ENCODE measurements at places on chromosomes 1 and 21.

GRCh38 chr1:222195857-222196256 lies 352.0 kb downstream of the HHIPL2 start:
- no peak for DNase-seq

DNA sequence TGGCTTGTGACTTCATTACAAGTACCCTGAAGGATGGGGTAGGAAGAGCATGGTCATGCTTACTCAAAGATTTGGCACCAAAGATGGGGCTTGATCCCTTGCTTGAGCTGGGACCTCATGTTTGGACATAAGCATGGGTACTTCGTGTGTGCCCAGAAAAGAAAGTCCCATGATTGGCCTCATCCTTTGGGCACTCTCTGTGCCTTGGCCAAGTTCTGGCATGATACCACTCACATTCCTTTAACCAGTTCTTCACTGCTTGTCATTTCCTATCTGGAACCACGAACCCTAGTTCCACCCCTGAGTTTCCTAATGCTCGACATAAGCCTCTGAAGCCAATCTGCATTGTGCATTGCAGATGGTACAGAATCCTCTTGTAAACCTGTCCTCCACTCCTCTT lies 107.0 kb downstream of the NAV1 start:
- no peak for DNase-seq

DNA sequence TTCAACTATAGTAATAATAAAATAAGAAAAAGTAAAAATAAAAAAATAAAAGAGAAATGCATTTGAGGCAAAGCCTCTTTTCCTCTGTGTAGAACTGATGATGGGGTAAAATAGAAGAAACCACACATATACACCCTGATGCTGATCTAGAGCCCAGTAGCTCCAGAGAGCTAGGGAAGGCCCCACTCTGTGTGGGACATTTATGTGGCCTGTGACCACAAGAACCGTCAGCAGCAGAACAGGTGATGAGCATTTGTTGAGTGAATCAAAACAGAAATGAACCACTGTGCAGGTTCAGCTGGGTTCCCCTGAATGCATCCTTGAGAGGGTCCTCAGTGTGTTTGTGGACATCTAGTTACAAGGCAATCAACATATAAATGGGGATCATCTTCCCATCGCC lies 221.8 kb upstream of the HOOK1 start:
- no peak for DNase-seq

DNA sequence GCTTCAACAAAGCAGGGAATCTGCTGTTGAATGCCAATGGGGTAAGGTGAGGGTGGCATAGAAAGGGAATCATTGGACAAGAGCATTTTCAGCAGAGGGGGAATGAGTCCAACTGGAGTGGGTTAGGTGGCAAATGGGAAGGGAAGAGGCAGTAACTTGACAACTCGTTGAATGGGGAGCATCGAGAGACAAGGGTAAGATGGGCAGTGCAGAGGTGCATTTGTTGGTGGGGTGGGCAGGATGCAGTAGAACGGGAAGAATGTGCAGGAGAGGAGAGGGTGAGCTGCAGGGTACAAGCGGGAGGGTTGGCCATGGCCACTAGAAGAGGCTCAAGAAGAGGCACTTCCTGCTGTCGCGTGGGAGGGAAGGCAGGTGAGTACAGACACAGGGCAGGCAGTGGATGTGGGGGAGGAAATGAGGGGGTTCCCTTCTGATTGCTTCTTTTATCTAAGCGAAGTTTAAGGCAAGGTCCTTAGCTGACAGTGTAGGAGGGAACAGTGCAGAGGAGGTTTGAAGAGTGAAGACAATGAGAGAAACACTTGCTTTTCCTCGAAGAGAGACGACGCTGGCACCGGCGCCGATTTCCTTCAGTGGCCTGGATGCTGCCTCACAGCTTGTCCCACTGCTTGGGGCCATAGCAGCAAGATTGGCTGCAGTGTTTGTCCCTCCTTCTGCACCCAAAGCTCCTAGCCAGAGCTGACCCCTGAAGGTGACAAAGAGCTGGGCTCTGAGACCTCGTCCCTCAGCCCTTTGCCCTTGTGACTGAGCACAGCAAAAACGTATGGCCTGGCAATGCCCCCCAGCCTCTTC lies 3.2 kb upstream of the IKBKE start:
- DNase-seq: no peak

- no peak for DNase-seq
Observed at GRCh38 chr1:82086739-82087138, 286.0 kb downstream of the ADGRL2 start.

GRCh38 chr1:213417225-213417820 lies 366.3 kb downstream of the RPS6KC1 start:
- DNase-seq: no peak

DNA sequence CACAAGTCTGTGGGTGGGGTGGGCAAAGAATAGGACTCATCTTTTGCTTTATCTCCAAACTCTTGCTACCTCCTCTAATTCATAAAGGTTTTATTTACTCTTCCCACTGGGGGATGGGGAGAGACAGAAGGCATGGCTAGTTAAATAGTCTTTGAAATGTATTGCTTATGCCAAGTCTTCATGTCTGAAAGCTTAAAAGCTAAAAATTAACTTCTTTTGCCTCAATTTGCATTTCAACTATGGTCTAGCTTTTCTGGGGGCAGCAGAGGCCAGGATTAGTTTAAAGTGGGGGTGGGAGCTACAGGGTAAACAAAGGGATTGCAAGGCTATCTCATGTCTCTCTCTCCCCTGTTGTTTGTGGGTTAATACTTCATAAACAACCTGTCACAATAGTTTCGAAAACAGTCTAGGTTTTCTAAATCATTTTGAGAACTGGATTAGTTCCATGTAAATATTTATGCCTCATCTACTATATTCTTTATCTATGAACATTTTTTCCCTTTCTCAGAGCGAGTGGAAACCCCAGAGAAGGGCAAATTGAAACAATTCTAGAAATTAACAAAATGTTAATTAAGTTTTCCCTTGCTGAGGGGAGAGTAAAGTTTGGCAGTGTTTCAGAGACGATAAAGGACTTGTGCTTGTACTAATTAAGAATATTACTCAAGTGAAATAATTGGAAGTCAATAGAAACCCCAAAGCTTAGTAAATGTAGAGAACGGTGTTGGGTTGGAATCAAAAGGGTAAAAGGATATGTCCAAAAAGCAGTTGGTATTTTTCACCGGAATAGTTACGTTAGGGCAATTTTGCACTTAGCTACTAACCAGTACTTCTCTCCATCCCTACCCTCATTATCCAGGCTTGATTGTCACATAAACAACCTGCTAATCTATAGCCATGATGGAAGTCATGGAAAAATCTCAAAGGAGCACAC lies 182.2 kb downstream of the GIPC2 start:
- no peak for DNase-seq

- DNase-seq: no peak
Observed at GRCh38 chr1:41232305-41232704, 9.8 kb downstream of the SCMH1 start.

GRCh38 chr21:41170442-41170841 lies 2.5 kb downstream of the BACE2 start:
- DNase-seq: no peak

DNA sequence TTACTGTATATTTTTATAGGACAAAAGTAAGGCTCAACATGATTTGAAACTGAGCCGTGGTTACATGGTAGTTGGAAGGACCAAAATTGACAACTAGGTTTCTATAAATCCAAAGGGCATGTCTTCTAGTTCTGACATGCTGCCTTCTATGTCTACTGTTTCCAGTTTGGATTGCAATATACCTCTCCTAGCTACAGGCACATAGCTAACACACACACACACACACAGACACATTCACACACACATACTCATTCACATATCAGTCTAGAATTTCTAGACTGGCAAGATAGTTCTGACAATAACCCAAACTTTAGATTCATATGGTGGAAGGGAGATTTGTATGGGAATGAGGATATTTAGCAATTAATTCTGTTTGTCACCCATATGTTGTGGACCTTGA lies 544.8 kb upstream of the CAMK1G start:
- DNase-seq: no peak

DNA sequence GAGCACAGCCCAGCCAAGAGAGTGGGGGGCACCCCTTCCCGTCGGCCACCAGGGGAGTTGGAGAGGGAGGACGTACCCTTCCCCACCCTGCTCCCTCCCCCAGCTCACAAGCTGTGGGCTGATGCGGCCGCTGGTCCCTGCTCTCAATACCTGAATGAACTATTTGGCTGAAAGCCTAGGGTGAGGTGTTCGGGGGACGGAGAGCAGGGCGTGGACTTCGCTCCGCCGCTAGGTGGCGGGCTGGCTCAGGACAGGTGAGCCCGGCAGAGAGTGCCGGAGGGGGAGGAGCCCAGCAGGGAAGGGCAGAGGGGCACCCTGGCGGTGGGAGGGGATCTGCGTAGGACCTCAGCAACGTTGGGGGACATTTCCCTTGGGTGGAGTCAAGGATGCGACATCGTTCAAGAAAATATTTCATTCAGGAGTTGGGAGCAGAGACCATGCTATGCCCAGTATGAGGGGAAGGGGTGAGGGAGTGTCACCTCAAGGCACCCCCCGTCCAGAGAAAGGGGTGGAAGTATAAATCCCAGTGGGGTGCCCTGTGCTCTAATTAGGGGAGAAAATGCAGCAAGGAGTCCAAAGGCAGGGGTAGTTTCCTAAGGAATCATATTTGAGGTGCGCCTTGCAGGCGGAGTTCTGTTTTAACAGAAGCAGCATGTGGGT lies 12.0 kb upstream of the RHBG start:
- DNase-seq: peak; percentile 53

- no peak for DNase-seq
Observed at GRCh38 chr1:223257856-223258550, 106.0 kb downstream of the SUSD4 start.

GRCh38 chr1:58652651-58653184 lies 47.1 kb downstream of the MYSM1 start:
- peak; percentile 49 for DNase-seq

DNA sequence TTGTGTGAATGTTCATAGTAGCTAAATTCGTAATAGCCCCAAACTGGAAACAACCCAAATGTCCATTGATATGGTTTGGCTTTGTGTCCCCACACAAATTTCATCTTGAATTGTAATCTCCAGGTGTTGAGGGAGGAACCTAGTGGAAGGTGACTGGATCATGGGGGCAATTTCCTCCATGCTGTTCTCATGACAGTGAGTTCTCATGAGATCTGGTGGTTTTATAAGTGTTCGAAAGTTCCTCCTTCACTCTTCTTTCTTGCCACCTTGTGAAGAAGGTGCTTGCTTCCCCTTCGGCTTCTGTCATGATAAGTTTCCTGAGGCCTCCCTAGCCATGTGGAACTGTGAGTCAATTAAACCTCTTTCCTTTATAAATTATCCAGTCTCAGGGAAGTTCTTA lies 11.3 kb downstream of the UBE2G2 start:
- DNase-seq: no peak

- DNase-seq: peak; percentile 68
Observed at GRCh38 chr1:226939438-226940028, 561 bp upstream of the COQ8A start.

- DNase-seq: no peak
Observed at GRCh38 chr1:165763442-165763841, 5.2 kb downstream of the TMCO1 start.

Data from activated naive CD4-positive, alpha-beta T cell treated with Interleukin-2 at 50 U/mL for 16 hours (primary cell).